HT-29 (cell line): ENCODE measurements at places on chromosomes 5 and 9. TPM values are rescaled to one million over a fixed set of nuclear protein-coding genes. Genes with fewer than 3 reads are reported as not detected.

DNA sequence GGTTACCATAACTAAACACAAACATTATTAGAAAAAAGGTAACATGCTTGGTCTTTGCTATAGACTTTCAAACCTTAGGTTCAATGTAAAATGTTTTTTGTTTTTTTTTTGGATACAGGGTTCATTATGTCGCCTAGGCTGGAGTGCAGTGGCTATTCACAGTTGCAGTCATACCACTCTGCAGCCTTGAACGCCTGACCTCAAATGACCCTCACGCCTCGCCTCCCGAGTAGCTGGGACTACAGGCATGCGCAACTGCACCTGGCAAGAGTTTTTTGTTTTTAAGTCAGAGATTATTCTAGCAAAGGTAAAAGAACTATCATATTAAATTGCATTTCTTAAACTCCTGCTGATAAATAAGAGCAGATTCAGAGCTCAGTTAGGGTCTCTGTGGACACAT is 55.1 kb upstream of the NR5A1 start:
- DNase-seq: no peak

DNA sequence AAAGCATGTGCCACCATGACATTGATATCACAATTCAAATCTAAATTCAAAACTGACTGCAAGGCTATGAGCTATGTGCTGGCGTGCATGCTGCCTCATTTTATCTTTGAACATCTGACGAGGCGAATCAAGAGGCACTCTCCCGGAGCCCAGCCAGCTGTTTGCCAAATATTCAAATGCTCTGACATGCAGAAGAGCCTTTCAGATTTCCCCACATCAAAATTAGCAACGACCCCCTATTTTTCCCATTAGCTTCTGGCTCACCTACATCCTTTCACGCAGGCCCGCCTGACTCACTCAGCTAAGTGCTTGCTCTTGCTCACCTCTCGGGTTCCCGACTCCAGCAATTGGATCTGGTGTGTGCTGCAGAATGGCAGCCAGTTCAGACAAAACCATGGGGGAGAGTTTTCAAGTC is 159.0 kb downstream of the NR2F1-AS1 start:
- DNase-seq: no peak

GRCh38 chr9:121956808-121957207 is 136.3 kb downstream of the TTLL11 start:
- DNase-seq: no peak

GRCh38 chr5:102622262-102622661 is 123.5 kb upstream of the SLCO6A1 start:
- no peak for DNase-seq

DNA sequence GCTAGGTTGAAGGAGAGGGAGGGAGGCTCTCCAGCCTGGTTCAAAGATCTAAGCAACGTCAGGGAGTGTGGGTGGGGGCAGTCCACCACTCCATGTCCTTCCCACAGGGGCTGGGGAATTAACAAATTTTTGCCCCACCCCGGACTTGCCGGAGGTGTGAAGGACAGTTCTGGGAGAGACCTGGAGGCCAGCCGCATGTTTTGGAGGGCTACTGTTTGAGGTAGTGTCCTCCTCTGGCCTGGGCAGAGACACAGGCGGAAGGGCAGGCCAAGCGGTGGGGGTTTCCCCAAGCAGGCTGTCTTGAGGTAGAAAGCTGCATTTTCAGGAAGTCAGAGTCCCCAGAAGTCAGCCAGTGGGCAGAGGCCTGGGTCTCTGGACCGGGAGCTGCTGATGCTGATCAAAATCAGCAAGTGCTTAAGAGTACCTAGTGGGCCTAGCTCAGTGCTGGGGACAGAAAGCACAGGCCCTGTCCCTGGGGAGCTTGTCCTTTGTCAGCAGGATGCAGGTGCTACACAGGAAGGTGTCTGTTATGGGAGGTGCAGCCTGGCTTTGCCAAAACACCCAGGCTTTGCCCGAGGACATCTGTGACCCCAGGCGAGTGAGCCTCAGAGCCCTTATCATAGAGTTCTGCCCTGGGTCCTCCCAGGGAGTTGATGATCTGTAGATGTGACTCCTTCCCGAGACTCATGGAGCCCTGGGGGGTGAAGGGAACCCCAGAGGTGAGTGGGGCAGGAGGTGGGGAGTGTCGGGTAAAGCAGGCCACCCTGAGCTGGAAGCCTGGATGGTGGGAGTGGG is 18.5 kb downstream of the JADE2 start:
- no peak for DNase-seq

DNA sequence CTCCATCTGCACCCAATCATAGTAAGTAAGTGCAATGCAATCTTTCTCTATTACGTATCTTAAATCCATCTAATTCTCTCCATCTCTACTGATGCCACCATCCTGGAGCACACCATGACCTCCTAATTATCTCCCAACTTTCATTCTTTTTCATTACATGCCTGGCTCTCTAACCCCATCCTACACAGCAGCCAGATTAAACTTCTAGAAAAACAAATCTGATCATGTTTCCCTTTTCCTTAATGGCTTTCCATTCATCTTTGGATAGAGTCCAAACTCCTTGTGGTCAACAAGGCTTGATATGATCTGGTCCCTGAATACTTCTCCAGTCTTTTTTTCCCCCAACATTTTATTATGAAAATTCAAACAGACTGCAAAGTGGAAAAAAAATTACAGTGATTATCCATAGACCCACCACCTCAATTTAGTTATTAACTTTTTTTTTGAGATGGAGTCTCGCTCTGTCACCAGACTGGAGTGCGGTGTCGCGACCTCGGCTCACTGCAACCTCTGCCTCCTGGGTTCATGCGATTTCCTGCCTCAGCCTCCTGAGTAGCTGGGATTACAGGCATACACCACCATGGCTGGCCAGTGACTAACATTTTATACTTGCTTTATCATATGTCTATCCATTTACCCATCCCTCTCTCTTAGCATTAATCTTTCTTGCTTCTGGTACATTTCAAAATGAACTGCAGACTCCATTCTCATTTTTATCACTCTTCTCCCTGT is 5.2 kb downstream of the PPP2R2B start:
- DNase-seq: peak; percentile 34

DNA sequence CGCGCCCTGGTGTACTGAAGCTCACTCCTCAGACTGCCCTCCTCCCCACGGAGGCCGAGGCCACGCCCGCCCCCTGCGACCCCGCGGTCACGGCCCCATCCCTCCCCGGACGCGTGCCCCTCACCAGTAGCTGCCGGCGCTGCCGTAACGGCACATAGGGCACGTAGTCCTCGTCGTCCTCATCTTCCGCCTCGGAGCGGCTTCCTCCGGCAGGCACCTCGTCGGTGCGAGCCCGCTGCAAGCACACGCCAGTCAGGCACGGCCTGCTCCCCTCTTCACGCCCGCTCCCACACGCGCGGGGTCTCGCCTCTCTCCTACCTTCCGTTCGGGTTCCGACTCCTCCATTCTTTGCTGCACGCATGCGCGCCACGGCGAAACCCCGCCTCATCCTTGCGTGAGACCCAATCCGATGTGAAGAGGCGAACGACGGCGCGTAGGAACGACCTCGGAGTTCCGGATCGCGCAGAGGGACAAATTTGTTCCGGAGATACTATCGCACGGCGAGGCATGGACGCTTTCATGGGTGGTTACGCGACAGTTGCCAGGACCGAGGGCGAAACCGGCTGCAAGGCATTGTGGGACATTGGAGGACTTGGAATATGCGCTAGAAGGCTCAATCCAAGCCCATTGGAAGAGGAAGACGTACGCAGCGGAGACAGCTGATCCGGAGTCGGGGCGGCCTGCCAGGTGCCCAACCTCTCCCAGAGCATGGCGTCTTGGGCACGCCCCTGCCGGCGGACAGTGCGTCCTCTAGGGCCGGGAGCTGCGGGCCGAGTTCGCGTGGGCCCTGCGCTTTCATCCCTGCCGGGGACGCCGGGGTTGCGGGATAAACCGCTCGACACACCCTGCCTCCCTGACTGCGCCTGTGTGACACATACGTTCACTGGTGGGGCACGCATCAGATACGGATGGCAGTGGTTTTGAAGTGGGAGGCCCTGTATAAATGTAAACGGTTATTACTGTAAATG is at the start of gene DDX41:
DDX41 (minus strand) TSS at position 361 of the 968 bp plus-strand sequence; CDS start at position 345, 16 bp downstream.
- DNase-seq: peak; percentile 98

GRCh38 chr5:178569485-178569884 is 20.7 kb downstream of the COL23A1 start:
- DNase-seq: no peak

DNA sequence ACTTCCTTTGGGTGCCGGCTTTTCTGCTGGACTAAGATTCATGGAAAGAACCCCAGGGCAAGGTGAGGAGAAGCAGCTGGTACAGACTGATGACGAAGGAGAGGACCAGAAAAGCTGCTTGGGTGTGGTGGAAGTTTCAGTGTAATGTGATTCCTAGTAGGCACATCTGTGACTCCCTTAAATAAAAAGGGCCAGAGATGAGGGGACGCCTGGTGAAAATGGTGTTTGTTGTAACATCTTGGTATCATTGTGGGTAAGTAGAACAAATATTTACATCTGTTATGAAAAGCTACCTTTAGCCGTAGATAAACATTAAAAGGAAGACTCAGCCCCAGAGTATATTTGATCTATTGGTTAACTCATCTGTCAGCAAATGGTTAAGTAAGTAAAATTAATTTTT is 33.8 kb downstream of the OTULINL start:
- DNase-seq: no peak

DNA sequence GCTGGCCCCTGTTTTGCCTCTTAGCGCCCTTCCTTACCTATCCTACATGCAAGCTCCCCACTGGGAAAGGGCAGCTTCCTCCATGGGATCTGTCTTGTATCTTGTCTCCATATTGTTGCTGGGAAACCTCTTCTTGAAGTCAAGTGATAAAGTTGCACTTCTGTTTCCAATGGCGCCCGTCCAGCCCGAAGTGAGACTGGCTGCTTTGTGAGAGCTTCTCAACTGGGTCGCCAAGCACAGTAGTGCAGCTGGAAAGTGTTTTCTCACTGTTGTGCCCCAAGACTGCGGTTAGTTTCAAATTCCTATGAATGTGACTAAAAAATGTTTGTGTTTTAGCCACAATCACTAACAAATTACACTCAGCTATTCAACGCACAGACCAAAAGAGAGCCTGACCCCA is 506.6 kb upstream of the MPDZ start:
- DNase-seq: no peak

GRCh38 chr5:160023908-160024630 is 15.1 kb downstream of the TTC1 start:
- DNase-seq: no peak

DNA sequence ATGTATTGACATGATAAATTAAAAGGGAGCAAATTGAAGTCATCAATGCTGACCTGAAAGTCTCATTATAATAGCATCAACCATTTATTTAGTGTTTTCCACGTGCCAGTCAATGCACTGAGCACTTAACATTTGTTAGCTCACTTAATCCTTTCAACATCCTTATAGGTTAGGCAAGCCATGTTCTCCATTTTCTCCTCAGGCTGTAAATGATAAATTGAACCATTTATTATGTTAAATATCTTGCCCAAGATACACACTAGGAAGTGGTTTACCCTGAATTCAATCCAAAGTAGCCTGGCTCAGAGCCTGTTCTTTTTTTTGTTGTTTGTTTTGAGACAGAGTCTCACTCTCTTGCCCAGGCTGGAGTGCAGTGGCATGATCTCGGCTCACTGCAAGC is 25.0 kb upstream of the SNX2 start:
- DNase-seq: no peak

GRCh38 chr5:129461711-129462332 is 1.7 kb downstream of the ADAMTS19 start:
- DNase-seq: no peak

GRCh38 chr9:137318602-137319001 is 16.5 kb upstream of the NRARP start:
- no peak for DNase-seq

The KIAA1958 gene
- 7.5 and 9.2 TPM in 2 replicates for total RNA-seq

The MORN5 gene
- not detected in 2 replicates for total RNA-seq

The TMEM174 gene
- not detected in 2 replicates for total RNA-seq

The GADD45G gene
- total RNA-seq: 1.3 and 5.2 TPM in 2 replicates

The FCHO2 gene
- total RNA-seq: 3.7 and 10.2 TPM in 2 replicates

The PCSK5 gene
- 33.7 and 33.8 TPM in 2 replicates for total RNA-seq

The LURAP1L gene
- 26.8 and 27.0 TPM in 2 replicates for total RNA-seq

The FOXD4L6 gene
- 0.03 TPM in 1 of 2 replicates, not detected in the other for total RNA-seq

The PLAC8L1 gene
- total RNA-seq: not detected in 2 replicates

The SCGB3A2 gene
- total RNA-seq: not detected in 2 replicates
